ENCODE measurements at places on chromosomes 11 and 22.

DNA sequence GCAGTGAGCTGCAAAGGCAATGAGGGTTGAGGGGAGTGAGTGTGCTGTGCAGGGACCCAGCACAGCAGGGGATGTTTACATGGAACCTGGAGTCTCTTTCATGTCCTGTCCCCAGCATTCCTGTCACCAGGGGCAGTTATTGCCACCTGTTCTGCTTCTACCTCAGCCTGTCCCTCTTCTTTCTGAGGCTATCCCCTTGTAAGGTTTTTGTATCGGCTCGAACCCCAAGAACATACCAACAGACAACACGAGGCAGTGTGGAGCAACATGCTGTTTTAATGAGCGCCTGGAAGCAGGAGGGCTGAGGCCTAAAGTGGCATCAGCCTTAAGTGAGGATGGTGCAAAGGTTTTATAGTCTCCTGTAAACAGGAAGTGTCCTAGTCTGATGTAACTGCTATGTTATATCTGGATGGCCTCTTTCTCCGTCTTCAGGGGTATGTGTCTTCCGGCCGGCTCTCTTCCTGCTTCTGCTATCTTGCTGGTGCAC, 3.9 kb downstream of the SCGB2A2 start:
- DNase-seq = no peak

DNA sequence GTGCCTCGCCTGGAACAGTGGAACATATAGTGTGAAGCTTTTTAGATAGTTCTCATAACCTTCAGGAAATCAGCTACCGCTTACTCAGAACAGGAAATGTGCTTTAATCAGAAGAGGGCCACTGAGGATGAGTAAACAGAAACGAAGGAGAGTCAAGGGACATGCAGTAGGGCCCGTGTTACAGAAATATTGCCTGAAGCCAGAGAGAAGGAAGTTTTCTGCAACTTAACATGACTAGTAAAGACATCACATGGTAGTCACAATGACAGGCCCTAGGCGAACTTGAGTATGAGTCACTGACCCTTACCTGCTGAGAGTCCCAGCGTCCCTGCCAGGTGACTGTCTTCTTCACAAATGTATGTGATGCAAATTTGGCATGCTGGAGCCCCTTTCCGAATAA, 39.4 kb downstream of the CARD18 start:
- DNase-seq = peak; percentile 17

DNA sequence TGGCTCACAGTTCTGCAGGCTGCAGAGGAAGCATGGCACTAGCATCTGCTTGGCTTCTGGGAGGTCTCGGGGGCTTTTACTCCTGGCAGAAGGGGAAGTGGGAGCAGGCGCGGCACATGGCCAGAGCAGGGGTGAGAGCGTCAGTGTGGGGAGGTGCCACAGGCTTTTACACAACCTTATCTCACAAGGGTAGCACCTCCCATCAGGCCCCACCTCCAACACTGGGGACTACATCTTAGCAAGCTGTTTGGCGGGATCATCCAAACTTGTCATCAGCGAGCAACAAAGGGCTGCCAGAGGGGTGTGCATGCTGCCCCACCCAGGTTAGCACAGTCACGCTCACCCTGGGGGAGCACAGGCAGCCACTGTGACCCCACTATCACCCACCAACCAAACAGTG, 18.9 kb upstream of the YPEL1 start:
- DNase-seq = no peak

GRCh38 chr22:23397613-23398567, 182.2 kb downstream of the IGLL1 start:
- DNase-seq = no peak

DNA sequence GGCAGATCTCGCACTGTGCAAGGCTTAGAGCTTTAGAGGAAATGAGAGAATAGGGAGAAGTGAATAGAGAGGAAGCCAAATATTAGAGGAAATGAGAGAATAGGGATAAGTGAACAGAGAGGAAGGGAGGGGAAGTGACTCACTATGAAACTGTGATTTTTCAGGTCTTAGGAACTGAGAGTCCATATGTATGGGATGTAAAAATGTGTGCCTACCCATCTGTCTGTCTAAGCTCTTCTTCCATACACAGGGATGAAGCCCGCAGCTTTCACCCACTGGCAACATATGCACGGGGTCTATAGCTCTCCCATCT, 6.4 kb upstream of the CCDC86 start:
- DNase-seq = no peak

DNA sequence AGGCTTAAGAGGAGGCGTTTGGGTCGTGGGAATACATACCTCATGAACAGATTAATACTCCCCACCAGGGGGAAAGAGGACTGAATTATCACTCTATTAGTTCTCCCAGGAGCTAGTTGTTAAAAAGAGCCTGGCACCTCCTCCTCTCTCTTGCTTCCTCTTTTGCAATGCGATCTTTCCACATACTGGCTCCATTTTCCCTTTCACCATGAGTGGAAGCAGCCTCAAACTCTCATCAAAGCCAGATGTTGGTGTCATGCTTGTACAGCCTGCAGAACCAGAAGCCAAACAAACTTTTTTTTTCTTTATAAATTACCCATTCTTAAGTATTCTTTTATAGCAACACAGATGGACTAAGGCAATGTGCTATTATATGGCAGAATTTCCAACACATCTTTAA, 258.5 kb downstream of the FAM76B start:
- DNase-seq = no peak

GRCh38 chr11:70333261-70333660, 62.8 kb downstream of the PPFIA1 start:
- DNase-seq = no peak

GRCh38 chr11:123532131-123532530, 102.1 kb downstream of the GRAMD1B start:
- DNase-seq = no peak

DNA sequence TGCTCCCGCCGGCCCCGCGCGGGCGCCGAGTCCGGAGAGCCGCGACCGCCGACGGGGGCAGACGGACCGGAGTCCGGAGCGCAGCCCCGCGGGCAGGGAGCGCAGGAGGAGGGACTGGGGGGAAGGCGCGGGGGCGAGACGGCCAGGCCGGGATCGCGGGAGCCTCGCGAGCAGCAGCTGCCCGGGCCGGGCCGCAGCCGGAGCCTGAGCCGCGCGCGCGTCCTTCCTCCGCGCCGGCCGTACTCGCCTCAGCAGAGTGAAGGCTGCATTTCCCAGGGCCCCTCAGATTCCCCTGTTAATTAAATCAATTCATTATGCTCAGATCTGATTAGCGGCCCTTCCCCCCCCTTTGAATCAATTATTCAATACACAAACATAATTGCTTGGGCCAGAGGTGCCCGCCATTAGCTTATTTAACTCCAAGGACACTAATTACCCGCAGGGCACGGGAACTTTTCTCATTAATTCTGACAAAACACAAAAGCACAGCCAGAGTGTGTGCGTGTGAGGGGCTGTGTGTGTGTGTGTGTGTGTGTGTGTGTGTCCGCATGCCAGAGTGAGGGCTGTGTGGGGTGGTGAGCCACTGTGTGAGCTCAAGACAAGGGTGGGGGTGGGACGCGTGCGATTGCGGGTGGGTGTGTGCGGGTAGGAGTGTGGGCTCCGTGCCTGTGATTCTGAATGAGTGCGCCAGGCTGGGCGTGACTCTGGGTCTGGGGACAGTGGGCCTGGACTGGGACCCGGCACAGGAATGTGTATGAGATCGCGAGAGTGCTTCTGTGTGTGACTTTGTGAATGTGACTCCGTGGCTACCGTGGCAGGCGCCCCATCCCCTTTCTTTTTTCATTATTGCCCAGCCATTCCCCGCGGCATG, 5.1 kb upstream of the LMO1 start:
- no peak for DNase-seq

- DNase-seq = peak; percentile 26
These were observed 528 bp upstream of the ARRB1 start for GRCh38 chr11:75351791-75352587.

GRCh38 chr11:36438126-36438525, 71.9 kb downstream of the TRAF6 start:
- no peak for DNase-seq

GRCh38 chr11:119726585-119727522, 2.1 kb downstream of the NECTIN1 start:
- no peak for DNase-seq

DNA sequence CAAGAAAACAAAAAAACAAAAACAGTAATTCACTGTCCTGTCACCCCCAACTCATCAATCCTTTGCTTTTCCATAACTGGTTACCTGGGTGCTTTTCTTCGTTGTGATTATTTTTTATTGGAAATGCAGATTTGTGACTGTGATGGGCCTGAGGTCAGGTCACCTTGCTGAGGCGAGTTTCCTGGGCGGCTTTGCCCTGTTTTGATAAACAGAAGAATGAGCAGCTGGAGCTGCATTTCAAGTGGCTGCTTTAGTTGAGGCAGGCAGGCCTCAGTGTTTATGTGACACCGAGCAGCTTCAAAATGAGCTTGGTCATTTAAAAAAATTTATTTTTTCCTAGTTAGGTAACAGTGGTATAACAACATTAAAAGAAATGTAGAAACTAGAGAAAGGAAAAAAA, 22.2 kb downstream of the PTPRJ start:
- DNase-seq = no peak

DNA sequence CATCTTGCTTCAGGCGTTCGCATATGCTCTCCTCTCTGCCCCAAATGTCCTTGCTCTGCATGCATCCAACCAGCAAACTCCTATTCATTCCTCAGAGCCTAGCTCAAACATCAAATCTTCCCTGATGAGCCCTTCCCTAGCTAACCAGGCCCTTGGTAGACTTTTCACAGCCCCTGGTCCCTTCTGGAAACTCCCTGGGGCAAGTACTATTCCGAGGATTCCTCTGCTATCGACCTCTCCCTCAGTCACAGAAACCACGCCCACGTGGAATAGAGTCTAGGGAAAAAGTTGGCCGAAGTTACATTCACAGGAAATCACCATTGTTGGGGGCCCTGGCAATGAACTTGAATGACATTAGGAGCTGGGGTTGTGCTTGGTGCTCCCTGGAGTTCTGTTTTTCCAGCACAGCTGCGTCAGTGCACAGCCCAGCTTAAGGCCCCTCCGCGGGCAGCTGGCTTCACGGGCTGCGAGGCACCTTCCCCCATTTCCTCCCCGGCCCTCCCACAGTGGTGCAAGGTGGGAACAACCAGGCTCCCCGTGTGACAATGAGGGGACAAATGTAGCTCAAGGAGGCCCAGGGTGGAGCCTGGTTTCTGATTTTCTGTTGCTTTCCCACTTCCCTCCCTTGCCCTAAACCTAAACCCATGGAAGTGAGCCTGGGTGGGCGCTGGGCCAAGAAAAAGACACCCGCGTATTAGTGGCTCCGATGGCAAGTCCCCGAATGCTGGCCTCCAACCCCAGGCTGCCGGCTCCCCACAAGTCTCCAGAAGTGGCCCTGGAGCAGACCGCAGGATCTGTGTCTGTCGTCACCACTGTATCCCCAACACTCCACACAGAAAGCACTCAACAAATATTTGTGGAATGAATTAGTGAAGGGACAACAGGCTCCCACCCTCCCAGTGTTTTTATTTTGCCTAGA, 4.3 kb upstream of the ATP5MGL start:
- no peak for DNase-seq

GRCh38 chr11:4830909-4831308, 9.8 kb downstream of the OR51F2 start:
- no peak for DNase-seq

DNA sequence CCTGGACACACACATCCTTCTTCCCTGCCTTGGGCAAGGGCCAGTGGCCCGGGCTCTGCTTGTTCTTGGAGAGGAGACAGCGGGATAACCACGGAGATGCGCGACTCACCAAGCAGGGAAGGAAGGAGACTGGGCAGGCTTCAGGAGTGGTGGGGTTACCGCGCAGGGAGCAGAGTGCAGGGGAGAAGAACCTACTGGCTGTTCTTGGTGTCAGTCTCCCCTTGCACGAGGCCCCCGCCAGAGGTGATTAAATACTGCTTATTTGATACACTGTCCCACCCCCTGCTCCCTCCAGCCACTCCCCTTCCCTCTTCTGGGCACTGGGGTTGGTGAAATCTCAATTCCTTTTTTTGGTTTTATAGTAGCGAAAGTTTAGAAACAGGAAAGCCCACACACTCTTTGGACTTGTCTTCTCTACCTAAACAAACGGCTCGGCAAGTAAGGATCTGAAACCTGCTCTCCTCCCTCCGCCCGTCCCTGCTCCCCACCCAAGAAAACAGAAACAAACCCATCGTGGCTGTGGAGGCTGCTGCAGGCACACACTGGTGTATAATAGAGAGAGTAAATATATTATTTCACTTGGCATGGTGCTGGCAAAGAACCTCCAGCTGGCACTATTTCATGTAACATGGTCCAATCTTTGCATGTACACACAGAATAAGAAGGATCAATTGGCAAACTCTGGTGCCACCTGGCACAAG, 10.8 kb downstream of the LARGE2 start:
- DNase-seq = no peak

- peak; percentile 22 for DNase-seq
These were observed 699 bp upstream of the SDF2L1 start for GRCh38 chr22:21641417-21641788.

- no peak for DNase-seq
These were observed 3.4 kb downstream of the CADM1 start for GRCh38 chr11:115500547-115501501.

DNA sequence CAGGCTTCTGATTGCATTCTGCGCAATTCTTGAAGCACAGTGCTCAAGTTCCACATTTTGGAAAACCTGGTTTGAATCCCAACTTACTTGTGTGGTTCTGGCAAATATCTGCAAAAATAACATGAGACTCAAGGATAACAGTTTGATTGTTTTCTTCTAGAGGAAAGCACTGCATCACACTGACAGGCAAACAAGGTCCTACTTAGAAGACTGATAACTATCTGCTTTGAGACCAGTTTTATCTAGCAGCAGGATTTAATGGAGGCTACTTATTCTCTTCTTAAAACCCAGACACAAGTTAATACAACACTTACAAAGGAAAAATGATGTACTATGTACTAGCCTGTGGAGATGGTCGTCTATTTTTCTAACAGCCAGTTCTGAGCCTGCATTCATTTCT, 41.4 kb downstream of the RIC3 start:
- DNase-seq = no peak

DNA sequence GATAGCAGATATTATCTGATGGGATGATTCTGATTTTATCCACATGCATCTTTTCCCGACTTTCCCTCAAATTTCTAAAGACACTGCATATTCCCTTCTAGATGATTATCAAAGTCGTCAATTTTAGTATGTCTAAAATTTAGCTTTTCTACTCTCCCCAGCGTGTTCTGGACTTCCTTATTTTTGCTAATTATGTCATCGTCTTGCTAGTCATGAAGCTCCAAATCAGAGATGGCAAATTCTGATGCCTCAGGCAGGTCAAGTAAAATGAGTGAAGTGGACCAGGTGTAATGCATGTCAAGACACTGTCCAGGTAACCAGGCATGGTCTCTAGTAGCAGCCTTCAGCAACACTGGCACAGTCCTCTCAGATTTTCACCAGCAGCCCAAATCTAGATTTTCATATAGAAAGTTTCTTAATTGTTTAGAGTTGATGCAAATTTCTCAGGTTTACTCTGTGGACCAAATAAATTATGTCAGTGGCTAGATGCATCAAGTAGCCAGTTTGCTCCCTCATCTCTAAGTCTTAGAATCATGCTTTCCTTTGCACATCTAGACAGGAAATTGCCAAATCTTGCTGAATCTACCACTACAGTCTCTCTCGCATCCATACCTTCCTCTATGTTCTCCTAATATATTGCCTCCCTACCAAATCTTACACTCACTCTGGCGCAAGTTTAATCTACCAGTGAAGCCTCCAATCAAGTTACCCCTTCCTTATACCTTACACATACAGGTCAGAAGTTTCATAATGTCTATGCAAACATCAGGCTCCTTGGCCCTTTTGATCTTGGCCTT, 10.6 kb downstream of the HSD17B12 start:
- DNase-seq = no peak

GRCh38 chr22:50268655-50269113, 1.5 kb downstream of the MAPK11 start:
- DNase-seq = no peak

- DNase-seq = peak; percentile 66
These were observed 1.8 kb upstream of the RASGRP2 start for GRCh38 chr11:64745521-64746328.

All from T-helper 2 cell treated with Interferon-gamma antibody and Interleukin-4, amounts not matched to agents 5 μg/mL and 100 μg/mL, for 36 hours (primary cell).